Cerebellar nuclear complex (tissue), 1 donor: ENCODE measurements at places on chromosomes 11 and 22.

DNA sequence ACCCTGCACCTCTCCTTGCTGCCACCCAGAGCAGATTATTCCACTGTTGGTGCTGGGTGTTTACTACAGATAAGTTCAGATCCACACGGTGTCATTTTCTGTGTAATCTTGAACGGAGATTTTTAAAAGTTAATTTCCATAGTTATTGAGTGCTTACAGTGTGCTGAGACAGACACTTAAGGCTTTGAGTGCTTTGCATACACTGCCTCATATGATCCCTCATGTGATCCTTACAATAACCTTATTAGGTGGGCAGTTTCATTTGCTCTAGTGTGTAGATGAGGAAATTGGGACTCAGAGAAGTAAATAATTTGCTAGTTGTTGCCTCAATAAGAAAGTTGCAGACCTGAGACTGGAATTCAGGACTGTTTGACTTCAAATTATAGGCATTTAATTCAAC is 32.3 kb upstream of the ME3 start:
- no peak for DNase-seq

DNA sequence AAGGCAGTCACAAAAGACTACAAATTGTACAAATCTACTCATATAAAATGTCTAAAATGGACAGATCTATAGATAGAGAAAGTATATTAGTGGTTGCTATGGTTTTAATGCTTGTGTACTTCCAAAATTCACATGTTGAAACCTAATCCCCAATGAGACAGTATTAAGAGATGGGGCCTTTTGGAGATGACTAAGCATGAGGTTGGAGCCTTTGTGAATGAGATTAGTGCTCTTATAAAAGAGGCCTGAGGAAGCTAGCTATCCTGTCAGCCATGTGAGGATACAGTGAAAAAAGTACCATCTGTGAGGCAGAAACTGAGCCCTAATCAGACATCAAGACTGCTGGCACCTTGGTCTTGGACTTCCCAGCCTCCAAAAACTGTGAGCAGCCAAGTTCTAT is 82.6 kb downstream of the CYP2R1 start:
- DNase-seq: no peak

DNA sequence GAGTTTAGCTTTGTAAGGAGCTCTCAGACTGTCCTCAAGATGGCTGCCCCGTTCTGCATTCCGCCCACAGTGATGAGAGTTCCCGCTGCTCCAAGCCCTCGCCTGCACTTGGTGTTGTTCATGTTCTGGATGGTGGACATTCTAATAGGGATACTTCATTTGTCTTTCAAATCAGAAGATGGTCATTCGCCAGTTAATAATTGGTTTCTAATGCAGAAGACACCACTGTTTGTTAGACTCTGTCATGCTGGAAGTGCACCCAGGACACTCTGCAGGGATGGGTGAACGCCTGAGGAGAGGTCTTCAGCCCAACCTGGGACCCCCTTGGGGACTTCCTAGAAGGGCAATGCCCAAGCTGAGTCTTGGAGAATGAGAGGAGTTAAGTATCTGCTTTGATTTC is 836.4 kb downstream of the TBC1D22A start:
- no peak for DNase-seq

- no peak for DNase-seq
Observed at GRCh38 chr11:108873310-108873709, 208.4 kb downstream of the DDX10 start.

GRCh38 chr11:77416357-77416756 is 57.5 kb downstream of the PAK1 start:
- DNase-seq: no peak

- no peak for DNase-seq
Observed at GRCh38 chr11:112958670-112959069, 2.5 kb upstream of the NCAM1 start.

DNA sequence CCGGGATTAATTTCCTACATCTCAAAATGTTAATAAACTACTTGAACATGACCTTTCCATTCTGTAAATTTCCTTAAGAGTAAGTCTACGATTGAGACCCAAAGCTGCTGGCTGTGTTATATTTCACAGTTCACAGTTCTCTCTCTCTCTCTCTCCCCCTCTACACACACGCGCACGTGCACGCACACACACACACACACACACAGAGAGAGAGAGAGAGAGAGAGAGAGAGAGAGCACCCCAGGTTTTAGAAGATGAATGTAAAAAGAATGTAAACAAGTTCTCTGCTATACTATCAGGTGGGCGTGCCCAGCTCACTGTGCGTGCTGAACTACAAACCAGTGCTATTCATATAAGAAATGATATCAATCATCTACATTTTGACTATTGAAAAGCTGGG is 3.3 kb downstream of the BDNF start:
- no peak for DNase-seq
